ENCODE measurements at places on chromosomes 3 and 15.

GRCh38 chr3:41434781-41435180 is 235.5 kb downstream of the CTNNB1 start:
- DNase-seq: no peak

- no peak for DNase-seq
These were observed 41.3 kb downstream of the ST6GAL1 start for GRCh38 chr3:186971578-186971977.

GRCh38 chr3:162777118-162777517 is 1280.5 kb downstream of the OTOL1 start:
- DNase-seq: no peak

GRCh38 chr3:11134794-11135193 is 19.5 kb upstream of the HRH1 start:
- DNase-seq: no peak

- DNase-seq: no peak
These were observed 123.1 kb downstream of the CHCHD6 start for GRCh38 chr3:126827121-126827520.

DNA sequence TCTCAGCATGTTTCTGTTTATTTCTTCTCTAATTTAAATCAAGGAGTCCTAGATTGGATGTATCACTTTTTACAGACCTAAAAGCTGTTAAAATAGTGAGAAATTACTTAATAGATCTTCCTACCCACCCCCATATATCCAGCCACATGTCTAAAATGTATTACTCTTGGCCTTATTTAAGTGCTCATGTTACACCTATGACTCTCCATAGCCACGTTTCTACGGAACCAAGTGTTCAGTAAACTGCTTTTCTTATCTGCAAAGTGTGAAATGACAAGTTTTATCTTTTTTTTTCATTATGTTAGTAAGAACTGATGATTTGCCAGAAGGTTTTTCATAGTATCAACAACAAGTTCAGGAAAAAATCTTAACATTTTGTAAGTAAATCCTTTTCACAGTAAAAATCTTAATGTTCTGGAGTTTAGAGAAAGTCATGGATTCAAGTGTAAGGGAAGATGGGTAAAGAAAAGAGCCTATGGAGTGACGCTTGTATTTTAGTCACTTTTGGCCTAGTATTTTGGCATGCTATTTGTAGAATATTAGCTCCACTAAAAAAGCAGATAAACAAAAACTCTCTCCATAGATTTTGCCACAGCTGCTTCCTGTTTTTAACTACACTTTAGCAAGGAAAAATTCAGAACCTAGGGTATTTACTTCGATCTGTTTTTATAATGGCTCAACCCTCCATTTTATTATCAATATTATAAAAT is 41.2 kb upstream of the IGSF10 start:
- DNase-seq: no peak

GRCh38 chr3:39299279-39299678 is 19.4 kb upstream of the CX3CR1 start:
- DNase-seq: no peak

DNA sequence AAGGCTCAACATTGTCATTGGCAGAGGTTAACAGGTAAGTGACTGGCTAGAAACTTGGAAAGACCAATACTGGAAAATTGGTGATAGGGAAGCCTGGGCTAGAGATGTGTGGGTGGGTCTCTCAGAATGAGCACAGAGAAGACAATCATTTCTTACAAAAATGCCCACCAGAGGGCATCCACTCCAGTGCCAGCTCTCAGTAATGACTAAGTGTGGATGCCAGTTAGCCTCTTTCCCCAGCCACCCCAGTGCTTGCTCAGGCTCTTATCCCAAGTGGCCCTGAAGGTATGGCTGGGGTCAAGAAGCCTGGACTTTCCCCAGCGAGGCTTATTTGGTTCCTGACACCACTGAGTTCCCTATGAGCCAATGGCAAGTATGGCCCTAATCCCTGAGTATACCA is 115.9 kb upstream of the ST8SIA2 start:
- no peak for DNase-seq

DNA sequence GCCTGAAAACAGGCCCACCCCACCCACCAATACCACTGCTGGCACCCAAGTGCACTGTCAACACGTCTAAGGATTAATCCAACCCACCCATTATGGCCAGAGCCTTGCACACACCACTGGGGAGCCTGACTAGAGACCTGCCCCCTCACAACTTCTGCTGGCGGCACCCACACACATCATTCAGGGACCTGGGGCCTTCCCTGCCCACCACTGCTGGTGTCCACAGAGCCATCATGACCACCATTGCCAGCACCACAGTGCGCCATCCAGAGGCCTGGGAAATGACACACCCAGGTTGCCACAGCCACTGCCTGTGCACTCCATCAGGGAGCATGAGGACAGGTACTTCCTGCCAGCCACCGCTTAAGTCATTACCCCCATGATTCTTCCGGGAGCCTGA is 67.0 kb upstream of the IMPG2 start:
- DNase-seq: no peak

- no peak for DNase-seq
These were observed 32.9 kb downstream of the GJD2 start for GRCh38 chr15:34721802-34722438.

DNA sequence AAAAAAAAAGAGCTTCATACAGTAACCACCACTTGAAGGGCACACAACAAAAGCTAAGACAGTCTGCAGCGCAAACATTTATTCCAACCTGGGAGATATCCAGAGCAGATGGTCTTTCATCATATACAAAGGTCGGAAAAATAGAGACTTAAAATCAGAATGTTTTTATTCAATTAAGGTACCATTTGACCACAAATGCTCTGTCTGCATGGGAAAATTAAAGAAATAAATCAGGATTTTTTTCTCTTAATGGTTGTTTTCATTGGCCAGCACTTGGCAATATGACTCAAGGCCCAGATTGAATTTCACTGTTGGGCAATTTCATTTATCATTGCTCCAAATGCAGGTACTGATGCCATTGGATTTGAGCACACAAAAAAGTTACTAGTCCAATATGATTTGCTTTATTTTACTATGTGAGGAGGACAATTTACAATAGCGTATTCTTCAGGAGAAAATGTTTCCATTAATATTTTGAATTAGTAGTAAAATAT is 145.9 kb upstream of the AGTR1 start:
- DNase-seq: no peak

- no peak for DNase-seq
These were observed 183.3 kb upstream of the ROPN1 start for GRCh38 chr3:124174910-124175874.

GRCh38 chr15:29672446-29672845 is 149.8 kb downstream of the TJP1 start:
- DNase-seq: no peak

DNA sequence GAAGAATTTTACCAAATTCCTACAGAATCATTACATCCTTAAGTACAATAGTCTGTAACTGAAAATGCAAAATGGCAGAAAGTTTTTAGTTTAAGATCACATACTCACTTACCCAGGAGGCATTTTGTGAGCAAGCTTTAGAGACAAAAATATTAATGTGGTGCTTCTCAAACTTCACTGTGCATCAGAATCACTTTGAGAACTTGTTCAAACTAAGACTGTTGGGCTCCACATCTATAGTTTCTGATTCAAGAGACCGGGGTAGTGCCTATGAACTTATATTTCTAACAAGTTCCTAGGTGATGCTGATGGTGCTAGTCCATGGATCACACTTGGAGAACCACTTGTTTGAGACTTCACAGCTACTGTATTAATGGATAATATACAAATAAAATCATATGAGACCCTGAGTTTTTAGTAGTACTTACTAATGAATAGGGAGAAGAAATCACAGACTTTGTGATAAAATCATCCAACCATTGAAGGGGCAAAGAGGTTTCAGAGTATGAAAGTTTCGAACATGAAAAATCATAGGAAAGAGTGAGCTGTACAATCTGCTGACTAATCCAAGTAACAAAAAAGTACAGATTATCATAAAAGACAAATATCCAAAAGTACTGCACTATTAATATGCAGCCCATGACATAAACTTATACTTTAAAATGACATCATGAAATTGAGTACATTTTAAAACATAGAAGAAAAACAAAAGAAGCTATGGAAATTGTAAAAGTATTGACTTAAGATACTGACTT is 110.3 kb downstream of the ADAM10 start:
- DNase-seq: no peak

Measured in activated naive CD8-positive, alpha-beta T cell treated with anti-CD3 and anti-CD28 coated beads, Interleukin-2, amount 10 ng/mL, durations not matched to agents 7 days and 5 days (primary cell).